ENCODE measurements at places on chromosomes 1 and 21.

- no peak for DNase-seq
Observed at GRCh38 chr21:36810443-36810842, 111.5 kb downstream of the SIM2 start.

DNA sequence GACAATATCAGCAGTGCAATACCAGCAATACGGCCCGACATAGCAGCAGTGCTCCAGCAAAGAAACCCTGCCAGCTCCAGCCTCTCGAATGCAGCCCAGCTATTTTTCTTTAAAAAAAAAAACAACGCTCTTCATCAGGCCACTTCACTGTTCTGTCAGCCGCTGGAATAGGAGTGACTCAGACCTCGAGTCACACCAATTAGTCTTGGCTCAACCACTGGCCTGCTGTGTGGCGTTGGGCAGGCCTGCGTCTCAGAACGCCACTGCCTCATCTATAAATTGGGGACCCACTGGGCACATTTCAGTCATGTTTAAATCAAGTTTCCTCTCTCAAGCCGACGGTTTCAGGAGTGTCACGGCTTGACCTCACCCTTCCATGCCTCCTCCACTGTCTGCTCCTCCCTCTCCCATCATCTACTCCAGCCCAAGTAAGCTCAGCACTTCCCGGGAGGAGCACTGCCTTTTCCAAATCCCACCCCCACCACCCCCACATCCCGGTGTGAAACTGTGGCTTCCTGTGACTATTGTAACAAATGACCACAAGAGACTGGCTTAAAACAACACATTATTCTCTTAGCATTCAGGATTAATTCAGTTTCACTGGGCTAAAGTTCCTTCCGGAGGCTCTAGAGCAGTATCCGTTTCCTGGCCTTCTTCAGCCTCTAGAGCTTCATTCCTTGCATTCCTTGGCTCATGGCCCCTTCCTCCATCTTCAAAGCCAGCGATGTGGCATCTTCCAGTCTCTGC is 71.9 kb upstream of the EFHD2 start:
- peak; percentile 69 for DNase-seq

DNA sequence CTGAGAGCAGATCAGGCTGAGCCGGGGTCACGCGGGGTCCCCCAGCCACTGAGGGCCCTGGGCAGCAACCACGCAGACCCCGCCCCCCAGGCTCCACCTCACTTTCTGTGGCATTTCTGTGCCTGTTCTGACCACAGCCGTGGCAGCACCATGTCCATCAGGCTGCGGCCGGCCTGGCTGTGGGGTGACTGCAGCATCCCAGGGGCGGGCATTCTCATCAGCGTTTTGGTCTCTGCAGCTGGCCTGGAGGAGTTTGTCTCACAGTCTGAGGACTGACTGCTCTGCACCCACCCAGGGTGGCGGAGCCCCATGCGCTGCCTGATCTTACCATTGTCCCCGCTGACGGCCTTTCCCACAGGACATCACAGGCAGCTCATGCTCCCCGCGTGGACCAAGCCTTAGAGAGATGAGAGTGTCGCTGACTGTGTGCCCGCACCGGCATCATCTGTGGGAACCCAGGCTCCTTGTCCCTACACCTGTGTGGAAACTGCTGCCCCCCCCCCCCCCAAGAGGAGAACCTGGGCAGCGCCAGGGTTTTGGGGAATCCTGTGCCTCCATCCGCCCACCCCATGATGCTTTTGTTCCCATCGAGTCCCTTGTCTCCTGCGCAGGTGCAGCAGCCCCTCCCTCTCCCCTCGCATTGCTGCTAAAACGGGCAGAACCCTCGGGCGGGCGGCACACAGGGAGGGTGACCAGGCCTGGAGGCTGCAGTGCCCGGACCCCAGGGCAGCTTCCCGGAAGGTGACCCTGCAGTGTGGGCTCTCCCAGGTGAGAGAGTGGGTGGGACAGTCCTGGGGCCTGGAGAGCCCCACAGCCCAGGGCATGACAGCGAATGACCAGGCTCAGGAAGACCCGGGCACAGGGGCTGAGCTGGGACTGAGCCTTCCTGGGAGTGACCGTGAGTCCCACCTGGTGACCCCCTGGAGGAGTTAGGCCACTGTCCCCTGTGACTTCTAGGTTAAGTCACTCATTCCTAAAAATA is 1.8 kb downstream of the KRTAP10-1 start:
- no peak for DNase-seq

DNA sequence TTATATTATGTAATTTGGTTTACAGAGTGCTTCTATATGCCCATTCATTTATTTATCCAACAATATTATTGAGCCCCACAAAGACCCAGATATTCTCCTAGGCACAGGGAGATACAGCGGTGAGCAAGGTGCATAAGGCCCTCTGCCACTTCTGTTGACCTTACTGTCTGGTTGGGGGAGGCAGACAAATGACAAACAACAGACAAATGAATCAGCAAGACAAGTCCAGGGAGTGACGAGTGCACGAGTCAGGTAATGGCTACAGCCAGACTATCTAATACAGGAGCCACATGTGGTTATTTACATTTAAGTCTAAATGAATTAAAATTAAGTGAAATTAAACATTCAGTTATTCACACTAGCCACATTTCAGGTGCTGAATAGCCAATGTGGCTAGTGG is 22.0 kb upstream of the BCAR3 start:
- no peak for DNase-seq

DNA sequence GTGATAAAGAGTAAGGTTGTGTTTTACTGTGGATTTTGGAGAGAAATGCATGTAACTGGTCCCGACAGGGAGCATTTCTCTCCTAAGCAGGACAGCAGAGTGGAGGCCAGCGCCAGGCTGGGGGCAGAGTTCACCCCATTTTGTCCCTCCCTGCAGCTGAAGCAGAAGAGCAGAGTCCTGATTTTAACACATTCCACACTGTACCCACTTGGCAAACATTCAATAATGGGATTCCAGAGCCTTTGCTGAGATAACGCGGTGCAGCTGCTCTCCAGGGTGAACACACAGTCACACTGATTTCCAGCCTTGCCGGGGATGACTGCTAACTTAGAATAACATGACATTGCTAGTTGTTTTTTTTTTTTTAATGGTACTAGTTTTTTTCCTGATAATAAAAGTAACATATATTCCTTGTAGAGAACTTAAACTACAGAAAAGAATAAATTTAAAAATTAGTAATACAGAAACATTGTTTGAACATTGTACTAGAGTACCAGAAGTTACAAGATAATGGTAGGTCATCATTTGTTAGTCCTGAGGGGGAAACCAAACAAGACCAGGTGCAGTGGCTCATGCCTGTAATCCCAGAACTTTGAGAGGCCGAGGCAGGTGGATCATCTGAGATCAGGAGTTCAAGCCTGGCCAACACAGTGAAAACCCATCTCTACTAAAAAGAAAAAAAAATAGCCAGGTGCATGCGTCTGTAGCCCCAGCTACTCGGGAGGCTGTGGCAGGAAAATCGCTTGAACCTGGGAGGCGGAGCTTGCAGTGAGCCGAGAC is 77.2 kb downstream of the SCCPDH start:
- peak; percentile 14 for DNase-seq

DNA sequence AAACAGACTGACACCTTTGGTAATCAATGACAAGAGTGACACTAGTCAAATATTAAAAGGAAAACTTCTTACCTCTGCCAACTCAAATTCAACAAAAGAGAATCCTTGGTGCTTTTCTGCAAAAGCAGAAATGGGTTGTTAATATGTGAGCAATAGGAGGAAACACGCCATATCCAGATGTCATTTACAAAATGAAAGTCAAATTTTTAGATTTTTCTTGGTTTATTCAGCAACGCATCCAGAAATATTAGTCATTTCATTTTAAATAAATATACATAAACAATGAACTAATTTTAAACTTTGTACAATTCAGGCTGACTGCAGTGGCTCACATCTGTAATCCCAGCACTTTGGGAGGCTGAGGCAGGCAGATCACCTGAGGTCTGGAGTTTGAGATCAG is 22.3 kb downstream of the PABPC4 start:
- no peak for DNase-seq

DNA sequence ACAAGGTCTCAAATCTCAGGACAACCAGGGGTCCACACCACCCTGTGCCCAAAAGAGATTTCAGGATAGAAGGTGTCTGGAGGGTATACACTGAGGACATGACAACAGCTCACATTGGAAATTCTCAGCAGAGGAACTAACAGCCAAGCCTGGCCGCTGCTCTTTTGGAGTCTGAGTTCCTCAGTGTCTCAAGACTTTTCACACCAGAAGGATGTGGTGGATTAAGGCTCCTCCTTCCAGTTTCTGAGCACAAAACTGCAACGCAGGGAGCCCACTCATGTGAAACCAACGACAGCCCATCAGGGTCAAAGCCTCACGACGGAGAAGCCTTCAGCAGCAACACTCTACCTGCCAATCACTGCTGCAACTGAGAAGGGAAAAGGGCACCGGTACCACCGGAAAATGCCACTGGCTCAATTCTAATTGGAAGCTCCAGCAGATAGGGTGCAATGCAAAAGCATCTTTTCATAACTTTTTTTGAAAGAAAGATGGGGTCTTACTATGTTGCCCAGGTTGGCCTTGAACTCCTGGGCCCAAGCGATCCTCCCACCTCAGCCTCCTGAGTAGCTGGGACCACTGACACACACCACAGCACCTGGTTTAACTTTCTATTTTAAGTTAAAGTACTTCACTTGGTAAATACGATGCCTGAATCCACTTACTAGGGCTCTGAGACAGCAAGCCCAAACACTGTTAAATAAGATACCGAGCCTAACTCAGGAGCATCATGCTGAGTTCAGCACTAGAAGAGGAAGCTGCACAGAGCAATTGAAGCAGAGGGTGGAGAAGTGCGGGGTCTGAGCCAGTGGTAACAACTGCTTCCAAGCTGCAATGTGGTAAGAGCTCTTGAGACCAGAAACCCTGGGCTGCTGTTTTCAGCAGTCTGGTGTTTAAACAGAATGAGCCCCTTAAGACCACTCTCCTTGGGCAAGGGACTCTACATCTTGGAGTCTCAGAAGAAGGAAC is 7.8 kb downstream of the CAPZB start:
- no peak for DNase-seq

DNA sequence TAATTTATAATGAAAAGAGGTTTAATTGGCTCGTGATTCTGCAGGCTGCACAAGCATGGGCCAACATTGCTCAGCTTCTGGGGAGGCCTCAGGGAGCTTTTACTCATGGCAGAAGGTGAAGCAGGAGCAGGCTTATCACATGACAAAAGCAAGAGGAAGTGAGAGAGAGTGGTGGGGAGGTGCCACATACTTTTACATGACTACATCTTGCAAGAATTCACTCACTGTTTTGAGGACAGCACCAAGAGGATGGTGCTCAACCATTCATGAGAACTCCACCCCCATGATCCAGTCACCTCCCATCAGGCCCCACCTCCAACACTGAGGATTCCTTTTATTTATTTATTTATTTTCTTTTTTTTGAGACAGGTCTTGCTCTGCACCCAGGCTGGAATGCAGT is 5.5 kb upstream of the PLEKHM2 start:
- DNase-seq: peak; percentile 80

DNA sequence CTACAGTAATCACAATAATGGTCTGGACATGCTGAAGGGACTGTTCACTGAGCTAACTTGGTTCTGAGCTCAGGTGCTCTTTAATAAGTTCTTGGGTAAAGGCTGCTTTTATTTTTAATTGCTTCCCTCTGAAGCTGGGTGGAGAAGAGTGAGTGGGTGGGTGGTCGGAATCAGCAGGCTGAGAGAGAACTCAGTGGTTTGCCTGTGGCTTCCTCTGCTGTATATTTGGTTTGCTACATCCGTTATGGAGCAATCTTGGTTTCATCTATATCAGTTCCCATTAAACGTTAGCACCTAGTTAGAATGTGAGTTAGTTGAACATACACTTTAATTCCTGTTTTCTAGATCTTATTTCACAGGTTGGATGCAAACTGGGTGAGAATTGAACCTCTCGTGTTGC is 23.3 kb downstream of the CNIH4 start:
- DNase-seq: no peak

DNA sequence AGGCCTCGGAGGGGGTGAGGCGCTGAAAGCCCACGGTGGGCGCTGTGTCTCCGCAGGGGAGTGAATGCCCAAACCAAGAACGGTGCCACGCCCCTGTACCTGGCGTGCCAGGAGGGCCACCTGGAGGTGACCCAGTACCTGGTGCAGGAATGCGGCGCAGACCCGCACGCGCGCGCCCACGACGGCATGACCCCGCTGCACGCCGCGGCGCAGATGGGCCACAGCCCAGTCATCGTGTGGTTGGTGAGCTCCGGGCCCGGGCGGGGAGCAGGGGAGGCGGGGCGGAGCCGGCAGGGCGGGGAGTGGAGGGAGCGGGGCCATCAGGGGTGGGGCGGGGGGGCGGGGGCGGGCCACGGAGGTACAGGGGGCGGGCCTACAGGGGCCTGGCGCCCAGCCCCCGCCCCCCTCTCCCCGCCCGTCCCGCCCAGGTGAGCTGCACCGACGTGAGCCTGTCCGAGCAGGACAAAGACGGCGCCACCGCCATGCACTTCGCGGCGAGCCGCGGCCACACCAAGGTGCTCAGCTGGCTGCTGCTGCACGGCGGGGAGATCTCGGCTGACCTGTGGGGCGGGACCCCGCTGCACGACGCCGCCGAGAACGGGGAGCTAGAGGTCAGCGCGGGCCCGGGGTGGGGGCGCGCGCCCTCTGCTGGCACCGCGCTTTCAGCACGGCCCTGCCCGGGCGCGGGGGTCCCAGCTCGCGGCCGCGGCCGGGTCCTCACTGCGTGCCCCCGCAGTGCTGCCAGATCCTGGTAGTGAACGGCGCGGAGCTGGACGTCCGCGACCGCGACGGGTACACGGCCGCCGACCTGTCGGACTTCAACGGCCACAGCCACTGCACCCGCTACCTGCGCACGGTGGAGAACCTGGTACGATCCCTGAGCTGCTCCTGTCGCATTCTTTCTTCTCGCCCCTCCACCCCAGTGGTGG is 15.9 kb downstream of the ESPN start:
- DNase-seq: no peak

DNA sequence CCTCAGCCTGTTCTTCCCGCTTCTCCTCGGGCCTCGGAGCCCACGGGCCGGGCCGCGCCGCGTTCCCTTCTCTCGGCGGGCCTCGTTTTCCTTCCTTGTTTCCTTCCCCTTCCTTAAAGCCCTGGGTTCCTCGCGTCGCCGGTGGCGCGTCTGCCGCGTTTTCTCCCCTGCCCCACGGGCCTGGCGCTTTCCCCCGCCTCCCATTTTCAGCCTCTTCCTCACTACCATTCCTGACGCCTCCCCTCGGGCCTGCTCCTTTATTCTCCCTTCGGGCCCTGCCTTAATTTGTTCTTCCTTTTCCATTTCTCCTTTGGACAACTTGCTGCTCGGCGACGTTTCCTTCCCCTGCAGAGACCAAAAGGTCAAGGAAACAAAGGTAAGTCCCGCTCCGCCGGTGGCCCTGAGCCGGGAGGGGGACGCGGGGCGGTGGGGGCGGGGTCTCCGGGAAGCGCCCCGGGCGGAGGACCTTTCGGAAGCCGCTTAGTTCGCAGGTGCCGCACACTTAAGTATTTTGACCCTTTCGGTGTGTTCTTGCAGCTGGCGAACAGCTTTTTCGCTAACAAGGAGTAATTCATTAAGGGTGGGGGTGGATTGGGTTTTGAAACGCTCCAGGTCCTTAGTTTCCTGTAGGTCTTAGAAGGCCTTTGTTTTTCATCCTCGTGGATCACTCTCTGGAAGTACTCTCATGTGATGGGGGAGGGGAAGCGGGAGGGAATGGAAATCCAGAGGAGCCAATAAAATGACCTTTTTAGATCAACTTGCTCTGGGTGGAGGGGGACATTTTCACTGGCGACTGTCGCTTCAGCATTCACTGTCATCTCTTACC is 780 bp downstream of the YTHDF2 start:
- DNase-seq: peak; percentile 62

GRCh38 chr1:1629430-1630190 is 2.4 kb upstream of the MMP23B start:
- no peak for DNase-seq

- no peak for DNase-seq
Observed at GRCh38 chr1:21624571-21625389, 44.4 kb downstream of the RAP1GAP start.
